ENCODE measurements at places on chromosomes 4 and X.
A peak's percentile ranks its signal among the peaks of the same experiment; 100 is the strongest.

DNA sequence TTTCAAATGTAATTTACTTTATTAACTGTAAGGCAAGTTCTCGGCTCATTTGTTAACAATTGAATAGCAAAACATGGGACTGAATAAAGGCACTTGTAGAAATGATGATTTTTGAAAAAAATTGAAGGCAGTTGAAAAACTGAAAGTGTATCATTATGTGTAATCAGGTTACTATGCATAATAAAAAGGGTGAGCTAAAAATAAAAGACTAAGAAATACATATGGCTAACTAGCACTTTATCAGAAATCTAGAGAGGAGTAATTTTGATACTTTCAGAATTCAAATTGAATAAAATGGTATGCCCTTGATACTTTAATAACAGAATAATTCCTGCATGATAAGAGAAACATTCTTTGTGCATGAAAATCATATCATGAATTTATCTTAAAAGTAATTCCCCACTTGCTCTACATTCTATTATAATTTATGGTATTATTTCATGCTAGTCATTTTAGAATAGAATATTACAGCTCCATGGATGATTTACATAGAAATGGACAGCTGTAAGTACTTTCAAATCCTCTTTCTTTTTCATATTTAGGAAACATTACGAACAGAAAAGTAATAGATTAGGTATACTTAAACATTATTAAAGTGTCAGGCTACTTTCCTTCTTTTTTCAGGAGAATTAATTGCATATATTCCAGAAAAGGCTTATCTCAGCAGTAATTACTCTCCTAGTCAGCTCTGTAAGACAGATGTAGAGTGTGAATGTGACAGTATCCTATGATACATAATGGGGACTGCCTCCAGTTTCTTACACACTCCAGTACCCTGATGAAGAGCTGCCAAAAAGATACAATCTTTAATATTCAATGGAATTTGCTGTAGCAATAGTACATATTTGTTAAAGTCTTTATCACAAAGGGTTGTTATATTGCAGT, 697.3 kb downstream of the CCSER1 start:
- DNase-seq: no peak

- DNase-seq: no peak
Measured at GRCh38 chr4:4853921-4854648, 5.4 kb upstream of the MSX1 start.

- DNase-seq: no peak
Measured at GRCh38 chr4:5995901-5996623, 22.2 kb downstream of the C4orf50 start.

GRCh38 chrX:130263016-130263415, 5.7 kb downstream of the ZNF280C start:
- DNase-seq: no peak

DNA sequence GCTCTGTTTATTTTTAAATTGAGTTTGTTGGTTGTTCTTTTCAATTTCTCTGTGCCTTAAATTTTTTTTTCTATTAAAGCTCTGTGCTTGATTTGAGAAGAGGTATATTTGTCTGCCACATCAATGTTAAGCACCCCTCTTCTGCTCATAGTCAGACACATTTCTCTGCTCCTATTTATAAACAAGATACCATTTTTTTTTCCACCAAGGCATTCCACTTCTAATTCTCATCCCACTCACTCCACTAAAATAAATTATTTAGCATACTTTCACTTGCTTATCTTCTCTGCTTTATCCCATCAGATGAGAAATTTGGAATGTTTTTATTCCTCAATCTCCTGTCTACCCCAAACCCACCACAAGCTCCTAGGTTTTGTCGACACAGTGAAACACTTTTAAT, 127.0 kb upstream of the PDE5A start:
- DNase-seq: no peak

DNA sequence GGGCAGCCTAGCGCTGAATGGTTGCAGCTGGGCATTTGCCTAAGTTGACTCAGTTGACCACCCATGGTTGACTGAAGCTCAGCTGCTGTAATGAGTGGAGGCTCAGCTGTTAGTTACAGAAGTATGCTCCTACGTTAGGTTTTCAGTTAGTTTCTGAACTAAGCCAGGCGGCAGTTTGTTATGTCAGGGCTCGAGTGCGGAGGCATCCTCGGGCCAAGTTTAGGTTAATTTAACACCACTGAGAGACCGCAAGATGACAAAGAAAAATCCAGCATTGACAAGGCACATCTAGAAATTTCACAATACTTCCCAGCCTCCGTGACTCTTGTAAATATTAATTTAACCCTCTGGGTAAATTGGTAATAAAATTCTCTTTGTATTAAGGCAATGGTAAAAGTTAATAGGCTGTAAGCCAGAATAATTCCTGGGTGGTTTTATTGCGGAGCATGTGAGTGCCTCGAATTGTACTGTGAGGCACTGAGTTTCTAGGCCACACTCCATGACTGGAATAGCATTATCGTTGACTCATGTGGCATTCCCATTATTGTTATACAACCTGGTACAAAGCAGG, 33.1 kb upstream of the CDKN2AIP start:
- no peak for DNase-seq

DNA sequence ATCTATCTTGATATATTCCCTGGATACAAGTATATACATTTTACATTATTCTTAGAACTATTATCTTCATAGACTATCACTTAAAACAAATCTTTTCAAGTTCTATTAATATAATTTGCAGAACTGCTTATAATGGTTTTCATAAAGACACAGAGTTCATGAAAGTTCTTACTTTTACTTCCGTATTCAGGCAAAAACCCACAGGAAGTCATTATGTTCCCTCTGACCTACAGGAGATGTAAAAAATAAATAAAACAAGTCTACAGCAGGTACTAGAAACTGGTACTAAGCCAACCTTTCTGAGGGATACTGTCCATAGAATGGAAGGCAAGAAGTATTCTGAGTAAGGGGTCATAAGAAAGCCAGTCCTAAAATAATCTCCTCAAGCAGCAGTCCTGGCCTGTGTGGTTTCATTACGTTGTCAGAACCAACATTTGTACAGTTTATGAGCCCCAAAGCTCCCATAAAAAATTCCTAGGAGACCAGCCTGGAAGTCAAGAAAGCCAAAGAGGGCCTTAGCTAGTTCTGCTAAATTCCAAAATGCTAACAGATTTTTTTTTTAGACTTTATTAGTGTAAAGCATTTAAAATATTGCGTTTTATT, 68.6 kb downstream of the CAMK2D start:
- no peak for DNase-seq

DNA sequence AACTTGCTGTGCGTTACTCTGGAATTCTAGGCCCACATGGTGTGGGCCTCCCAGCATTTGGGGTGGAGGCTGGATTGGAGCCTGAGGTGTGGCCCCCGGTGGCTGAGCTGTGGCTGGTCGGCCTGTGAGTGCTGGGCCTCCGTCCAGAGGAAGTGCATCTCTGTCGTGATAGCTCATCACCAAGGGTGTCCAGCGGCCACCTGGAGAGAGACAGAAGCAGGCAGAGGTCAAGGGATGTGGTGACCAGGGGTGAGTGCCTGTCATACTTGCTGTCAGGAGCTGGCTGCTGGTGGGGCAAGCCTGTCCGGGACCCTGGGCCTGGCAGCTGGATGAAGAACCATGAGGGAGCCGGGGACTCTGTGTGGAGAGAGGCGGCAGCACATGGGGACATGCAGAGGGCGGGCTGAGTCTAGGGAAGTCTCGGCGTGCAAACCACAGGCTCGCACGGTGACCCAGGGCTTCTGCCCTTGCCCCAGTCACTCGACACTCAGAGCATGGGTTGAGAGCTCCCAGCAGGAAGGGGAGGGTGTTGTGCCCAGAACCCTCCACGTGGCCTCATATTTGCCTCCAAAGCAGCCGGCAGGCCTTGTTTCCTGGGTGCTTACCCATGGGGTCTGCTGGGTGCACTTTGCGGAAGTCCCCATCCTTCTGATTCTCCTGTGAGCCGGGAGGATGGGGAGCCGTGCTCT, 6.2 kb downstream of the SORCS2 start:
- DNase-seq: no peak

DNA sequence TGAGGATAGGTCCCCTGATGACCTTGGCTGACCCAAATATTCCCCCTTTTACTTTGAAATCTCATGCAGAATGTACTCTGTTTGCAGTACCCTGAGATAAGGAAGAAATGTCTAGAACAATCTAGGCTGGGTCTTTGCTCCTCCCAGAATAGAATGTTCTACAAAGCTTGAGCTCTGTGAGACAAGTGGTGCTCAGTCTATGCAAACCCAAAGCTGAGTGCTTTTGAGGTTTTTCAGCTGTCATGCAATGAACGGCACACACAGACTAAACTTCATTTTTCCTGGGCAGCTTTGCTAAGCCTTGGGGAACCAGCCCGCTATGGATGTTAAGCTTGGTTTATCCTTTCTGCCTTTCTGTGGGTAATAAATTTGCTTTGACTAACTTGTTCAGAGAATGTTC, 513.6 kb downstream of the FAT4 start:
- no peak for DNase-seq

- DNase-seq: no peak
Measured at GRCh38 chr4:165721815-165722214, 151.2 kb upstream of the TLL1 start.

- no peak for DNase-seq
Measured at GRCh38 chrX:26845056-26845455, 618.1 kb downstream of the PPP4R3C start.

- no peak for DNase-seq
Measured at GRCh38 chr4:56433280-56433679, 2.1 kb downstream of the PPAT start.

GRCh38 chr4:961351-962230, 11.8 kb downstream of the DGKQ start:
- no peak for DNase-seq

GRCh38 chr4:19999775-20000414, 251.8 kb upstream of the SLIT2 start:
- peak; percentile 54 for DNase-seq

GRCh38 chr4:89316211-89316610, 8.6 kb upstream of the GPRIN3 start:
- DNase-seq: no peak

- DNase-seq: no peak
Measured at GRCh38 chr4:20042769-20043168, 208.9 kb upstream of the SLIT2 start.

- no peak for DNase-seq
Measured at GRCh38 chr4:169279108-169279507, 8.4 kb upstream of the SH3RF1 start.

- DNase-seq: no peak
Measured at GRCh38 chr4:148814030-148814429, 371.8 kb upstream of the NR3C2 start.

DNA sequence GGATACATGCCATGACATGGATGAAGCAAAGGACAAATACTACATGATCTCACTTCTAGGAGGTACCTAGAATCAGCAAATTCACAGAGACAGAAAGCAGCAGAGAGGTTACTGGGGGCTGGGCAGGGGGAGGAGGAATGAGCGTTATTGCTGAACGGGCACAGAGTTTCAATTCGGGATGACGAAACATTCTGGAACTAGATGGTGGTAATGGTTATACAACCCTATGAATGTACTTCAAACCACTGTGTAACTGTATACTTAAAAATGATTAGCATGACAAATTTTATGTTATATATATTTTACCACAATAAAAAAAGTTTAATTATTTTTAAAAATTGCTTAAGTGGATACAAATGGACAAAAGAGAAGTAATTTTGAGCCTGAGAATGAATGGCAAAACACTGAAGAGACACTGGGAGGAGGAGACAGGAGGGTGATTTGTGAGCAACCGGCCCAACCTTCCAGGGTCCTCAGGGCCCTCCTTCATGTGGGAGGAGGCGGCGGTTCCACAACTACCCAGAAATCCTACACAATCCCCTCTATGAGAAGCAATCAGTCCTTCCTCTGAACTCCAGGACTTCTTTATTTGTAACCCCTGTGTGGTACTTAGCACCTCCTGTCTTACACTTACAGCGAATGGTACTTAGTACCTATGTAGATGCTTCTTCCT, 14.1 kb downstream of the ACSL1 start:
- no peak for DNase-seq

- DNase-seq: no peak
Measured at GRCh38 chrX:66042307-66043077, 2.6 kb upstream of the VSIG4 start.

DNA sequence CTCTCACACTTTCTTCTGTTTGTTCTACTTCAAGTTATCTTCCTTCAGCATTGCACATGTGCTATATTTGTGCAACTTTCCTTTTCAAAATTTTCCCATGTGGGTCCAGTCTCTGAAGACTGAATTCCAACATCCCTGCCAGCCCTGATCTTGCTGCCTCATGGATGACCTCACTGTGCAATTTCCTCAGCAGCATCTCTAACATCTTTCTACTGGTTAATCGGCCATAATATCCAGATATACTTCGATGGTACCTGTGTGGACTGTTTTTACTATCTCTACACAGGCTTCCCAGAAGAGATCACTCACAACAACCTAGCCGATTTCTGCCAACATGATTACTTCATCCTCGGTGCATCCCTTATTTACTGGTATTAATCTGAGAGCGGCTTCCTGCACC, 41.5 kb downstream of the GPM6A start:
- DNase-seq: no peak

DNA sequence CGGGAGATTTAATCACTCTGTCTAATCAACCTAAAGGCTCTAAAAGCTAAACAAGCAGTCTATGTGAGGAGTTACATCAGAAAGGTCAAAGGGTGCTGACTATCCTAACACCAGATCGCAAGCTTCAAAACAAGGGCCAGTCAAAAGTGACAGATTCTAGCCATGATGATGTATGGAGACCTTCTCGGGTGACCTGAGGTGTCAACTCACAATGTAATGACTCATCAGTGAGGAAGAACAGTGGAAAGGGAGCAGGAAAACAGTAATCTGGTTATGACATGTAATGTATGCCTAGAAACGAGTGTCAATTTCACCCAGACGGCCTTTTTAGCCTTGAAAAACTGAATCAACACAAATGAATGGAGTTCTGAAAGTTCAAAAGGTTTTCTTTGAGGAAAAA, 375.3 kb downstream of the IDS start:
- DNase-seq: no peak

DNA sequence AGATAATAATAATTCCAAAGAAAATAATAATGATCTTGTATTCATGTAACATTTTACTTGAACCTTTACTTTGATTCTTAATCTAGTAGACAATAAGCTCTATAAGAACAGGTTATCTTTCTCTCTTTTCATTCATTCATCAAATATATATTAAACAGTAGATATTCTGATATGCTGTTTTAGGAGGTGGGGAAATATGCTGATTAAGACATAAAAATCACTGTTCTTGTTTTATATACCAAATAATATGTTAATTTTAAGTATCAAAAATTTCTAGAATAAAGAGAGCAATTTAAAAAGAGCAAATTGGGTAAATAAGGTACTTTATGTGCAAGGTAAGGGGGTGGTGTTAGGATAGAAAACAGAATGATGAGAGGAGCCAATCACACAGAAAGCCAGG, 401.9 kb downstream of the PDHA2 start:
- DNase-seq: no peak

DNA sequence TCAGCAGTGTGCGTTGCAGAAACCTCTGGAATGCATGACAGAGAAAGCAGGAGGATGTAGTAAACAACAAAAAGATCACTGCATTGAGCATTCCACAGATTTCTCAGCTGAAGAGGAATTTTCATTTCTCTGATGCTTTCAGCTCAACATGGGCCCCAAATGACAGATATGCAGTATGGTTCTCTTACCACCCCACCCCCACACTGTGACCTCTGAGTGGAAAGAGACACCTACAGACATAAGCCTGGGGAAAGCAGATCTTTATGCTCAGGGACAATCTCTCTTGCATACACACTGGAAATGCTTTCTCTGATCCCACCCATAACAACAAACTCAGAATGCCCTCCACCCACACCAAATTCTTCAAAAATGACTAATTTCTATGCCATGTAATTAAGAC, 983.7 kb upstream of the LCORL start:
- no peak for DNase-seq

Data from cerebellar nuclear complex (tissue), 1 donor.